ENCODE measurements at places on chromosomes 13 and 19.

DNA sequence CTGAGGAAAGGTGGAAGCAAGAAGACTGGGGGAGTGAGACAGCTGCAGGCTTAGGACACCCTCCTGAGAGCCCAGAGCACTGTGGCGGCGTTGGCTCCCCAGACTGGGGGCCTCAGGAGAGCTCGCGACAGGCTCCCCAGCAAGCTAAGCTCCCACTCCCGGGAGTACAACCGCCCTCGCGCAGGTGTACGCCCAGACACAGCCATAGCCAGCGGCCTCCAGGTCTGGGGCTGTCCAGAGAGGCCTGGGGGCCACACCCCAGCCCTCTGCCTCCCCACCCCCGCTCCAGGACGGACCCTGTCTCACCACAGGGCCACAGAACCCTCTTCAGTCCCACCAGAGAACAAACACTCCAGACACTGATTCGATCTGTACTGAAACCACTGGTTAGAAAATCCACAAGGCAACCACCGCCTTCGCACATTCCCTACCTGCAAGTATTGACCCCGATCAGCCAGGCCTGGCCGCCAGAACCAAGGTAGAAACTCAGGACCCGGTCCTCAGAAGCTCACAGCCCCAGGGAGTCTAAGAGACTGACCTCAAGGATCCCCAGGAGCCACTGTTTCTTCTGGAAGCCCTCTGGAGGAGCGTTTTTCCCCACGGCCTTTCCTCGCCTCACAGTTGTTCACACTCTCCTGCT, 16.3 kb downstream of the ZIC5 start:
- DNase-seq, result no peak

GRCh38 chr13:41282129-41282571, 18.8 kb upstream of the MTRF1 start:
- DNase-seq, result no peak

DNA sequence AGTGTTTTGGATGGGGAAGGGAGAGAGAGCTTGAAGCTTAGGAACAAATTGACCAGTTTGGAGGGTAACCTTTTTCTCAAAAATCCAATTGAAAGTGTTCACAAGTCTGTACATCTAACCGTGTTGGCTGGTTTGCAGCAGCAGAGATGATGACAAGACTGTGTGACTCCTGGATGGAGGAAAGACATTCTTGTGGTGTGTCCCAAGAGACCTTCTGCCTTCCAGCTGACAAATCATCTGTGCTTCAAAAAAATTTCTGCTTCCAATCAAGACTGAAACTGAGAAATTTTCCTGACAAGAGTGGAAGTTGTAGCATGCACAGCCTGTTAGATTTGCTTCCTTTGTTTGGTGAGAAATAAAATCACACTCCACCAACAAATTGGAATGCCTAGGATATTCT, 56.2 kb downstream of the LACC1 start:
- DNase-seq, result no peak

- DNase-seq, result no peak
Observed at GRCh38 chr13:51524829-51525566, 59.3 kb upstream of the WDFY2 start.

- DNase-seq, result peak; percentile 99
Observed at GRCh38 chr19:38374332-38375097, at the start of gene PSMD8. Gene PSMD8 (plus strand): TSS chr19:38374571. CDS start chr19:38374602, 31 bp downstream.

- DNase-seq, result no peak
Observed at GRCh38 chr19:41352279-41352608, 1.5 kb downstream of the TGFB1 start.

DNA sequence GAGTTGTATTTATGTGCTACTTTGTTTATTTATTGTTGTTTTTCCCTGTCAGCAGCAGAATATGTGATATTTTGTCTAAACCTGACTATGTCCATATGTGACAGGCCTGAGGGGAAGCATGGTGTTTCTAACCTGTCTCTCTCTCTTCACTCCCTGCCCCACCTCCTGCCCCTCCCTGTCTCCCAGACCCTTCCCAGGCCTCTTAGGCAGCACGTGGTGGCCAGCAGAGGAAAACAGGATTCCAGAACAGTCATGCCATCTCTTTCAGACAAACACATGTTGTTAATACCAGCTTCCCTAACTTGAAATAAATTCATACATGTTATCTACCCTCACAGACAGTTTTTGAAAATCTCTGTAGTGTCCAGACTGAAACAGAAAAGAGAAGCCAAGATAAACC, 31.0 kb upstream of the ATP11A start:
- DNase-seq, result no peak

GRCh38 chr19:42357290-42357689, 31.9 kb downstream of the MEGF8 start:
- no peak for DNase-seq

- DNase-seq, result no peak
Observed at GRCh38 chr19:50843701-50844221, 10.4 kb upstream of the KLK15 start.

DNA sequence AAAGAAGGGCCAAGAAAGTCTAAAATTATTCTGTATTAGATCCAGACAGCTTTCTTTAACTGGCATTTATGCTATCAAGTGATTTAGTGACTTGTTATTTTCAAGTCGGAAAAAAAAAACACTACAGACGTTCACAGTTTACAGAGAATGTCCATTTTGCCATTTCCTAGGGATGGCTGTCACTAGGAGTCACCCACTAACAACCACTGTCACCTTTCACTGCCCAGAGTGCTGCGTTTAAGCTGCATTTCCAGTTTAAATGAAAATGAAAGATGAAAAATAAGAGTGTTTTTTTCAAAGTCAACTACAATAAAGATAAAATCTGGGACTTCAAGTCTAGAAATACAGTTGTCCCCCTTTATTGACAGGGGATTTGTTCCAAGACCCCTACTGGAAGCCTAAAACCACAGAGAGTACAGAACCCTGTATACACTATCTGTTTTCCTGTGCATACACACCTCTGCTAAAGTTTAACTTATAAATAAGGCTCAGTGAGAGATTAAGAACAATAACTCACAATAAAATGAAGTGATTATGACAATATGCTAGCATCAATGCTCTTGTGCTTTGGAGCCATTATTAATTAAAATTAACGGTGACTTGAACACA, 112.5 kb downstream of the SACS start:
- DNase-seq, result no peak

- DNase-seq, result no peak
Observed at GRCh38 chr13:69872321-69873047, 235.1 kb upstream of the ATXN8OS start.

GRCh38 chr13:97339988-97340749, 93.8 kb upstream of the RAP2A start:
- DNase-seq, result no peak

- DNase-seq, result no peak
Observed at GRCh38 chr13:50993934-50994333, 84.3 kb downstream of the RNASEH2B start.

DNA sequence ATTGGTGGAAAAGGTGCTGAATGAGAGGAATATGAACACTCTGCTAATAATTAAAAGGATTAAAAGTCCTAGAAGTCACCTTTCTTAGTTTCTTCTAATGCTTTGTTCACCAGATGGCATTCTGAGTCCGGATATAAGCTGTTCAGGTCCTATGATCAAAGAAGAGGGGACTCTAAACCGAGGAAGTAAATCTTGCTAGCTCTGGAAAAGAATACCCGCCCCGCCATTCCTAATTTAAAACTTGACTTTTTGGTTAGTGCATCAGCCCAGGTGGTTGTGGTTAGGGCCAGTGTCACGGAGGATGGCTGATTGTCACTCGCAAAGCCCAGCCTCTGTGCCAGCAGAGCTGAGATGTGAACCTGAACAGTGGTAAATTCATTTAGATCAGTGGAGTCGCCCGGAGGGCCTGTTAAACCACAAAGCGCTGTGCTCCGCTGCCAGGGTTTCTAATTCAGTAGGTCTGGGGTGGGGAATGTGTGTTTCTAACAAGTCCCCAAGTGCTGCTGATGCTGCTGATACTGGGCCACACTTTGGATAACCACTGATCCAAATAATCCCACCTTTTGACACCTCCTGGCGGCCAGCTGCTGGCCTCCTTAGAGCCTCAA, 425.4 kb downstream of the DCT start:
- peak; percentile 45 for DNase-seq

DNA sequence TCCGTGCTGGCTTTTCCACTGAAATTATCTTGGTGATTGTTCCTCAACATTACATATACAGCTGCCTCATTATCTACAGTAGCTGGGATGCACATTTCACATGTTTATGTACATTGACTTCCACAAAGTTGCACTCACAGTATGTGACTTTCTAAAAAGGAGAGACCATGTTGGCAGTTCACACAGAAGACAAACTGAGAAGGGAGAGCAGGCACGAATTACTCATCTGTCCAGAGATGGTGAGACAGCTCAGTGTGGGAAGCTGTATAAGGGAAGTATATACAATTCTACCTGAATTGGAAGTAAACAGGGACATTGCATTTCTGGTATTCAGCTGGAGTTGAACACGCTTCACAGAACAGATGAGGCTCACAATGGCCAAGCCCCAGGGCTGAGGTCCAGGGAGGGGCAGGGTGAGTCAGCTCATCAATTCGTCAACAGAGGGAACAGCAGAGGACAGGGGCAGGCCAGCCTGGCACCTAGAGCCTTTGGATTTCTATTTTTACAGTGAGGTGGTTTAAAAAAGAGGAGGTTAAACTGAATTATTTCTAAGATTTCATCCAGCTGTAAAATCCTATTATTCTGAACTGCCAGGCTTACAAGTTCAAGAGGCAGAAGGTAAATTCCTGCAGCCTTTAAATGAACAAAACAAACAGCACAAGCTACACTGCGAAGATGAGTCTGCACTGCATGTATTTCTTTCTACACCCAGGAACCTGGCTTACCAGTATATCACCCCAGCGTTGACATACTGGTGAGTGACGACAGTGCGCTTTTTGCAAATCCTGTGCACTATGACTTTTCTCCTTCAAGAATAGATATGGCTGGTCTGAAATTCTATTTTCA, 9.8 kb downstream of the PARP4 start:
- no peak for DNase-seq

GRCh38 chr13:110989331-110989730, 74.5 kb upstream of the ANKRD10 start:
- DNase-seq, result no peak

DNA sequence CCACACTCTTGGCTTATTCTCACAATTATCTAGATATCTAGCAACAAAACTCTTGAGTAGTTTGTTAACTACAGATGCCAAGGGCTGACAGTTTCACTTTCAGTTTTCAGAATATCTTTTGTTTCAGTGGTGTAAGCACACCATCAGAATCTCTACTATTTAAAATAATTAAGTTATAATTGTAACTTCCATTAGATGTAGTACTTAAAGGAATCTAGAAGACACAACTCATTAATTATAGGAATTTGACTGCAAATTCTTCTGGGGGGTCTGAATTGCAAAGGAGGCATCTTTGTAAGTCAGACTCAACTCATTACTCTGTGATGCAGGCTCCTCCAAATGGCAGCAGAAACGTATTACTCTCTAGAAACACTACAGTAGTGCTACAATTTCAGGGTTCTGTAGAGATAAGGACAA, 44.9 kb upstream of the USPL1 start:
- no peak for DNase-seq

GRCh38 chr13:28489524-28489931, 5.4 kb downstream of the FLT1 start:
- DNase-seq, result no peak

- no peak for DNase-seq
Observed at GRCh38 chr13:97743938-97744337, 209.5 kb upstream of the IPO5 start.

DNA sequence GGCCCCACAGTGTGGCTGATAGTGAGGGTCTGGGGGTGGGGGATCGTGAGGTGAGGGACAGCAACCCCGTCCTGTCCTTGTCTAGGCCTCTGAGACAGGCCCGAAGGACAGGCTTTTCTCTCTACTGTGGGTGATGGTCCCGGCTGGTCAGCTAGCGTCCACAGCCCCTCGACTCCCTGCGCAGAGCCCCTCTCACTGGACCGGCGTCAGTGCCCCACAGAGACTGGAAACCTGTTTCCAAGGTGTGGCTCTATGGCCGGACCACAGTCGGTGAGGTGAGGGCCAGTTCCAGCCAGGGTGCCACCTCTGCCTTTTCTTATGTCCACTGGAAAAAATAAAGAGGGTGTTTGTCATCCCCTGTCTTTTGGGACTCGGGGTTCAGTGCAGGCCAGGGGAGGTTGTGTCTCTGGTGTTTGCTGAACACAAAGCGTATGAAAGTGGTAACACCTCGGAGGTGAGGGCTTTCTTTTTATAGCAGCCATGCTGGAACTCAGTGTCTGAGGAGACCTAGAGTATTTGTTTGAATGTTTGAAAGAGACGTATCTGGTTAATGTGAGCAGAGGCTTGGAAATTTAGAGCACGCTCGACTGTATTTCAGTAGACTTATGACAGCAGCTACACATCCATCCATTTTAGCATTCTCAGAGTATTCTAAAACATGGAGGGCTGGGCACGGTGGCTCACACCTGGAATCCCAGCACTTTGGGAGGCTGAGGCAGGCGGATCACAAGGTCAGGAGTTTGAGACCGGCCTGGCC, 22.8 kb downstream of the ATP11A start:
- no peak for DNase-seq

GRCh38 chr13:102298051-102298450, 103.8 kb downstream of the FGF14 start:
- DNase-seq, result no peak

DNA sequence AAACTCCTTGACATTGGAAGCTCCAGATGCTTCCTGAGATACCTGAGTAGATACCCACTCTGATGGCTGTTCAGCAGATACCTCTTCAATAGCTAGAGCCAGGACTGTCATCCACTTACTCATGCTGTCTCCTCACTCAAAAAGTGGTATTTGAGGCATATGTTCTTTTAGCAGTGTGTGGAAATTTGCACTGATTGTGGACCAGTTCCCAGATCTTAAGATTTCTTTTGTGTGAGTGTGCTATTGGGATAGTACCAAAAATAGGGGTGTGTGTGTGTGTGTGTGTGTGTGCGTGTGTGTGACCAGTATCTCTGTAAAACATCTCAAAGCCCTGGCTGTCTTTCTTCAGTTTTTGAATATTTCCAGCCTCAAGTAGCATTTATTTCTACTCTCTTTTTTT, 108.3 kb downstream of the SLITRK5 start:
- DNase-seq, result no peak

- no peak for DNase-seq
Observed at GRCh38 chr19:40213882-40214570, 4.2 kb downstream of the TTC9B start.

DNA sequence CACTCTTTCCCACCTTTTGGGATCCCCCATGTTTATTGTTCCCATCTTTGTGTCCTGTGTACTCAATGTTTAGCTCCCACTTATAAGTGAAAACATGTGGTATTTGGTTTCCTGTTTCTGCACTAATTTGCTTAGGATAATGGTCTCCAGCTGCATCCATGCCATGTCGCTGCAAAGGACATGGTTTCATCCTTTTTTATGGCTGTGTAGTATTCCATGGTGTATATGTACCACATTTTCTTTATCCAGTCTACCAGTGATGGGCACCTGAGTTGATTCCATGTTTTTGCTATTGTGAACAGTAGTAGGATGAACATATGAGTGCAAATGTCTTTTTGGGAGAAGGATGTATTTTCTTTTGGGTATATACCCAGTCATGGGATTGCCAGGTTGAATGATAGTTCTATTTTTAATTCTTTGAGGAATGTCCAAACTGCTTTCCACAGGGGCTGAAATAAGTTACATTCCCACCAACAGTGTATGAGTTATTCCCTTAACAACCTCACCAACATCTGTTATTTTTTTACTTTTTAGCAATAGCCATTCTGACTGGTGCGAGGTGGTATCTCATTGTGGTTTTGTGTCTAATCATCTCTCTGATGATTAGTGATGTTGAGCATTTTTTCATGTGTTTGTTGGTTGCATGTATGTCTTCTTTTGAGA, 55.7 kb upstream of the MEDAG start:
- DNase-seq, result no peak

Data from BE2C (cell line).